ENCODE measurements at places on chromosomes 11 and 22.

- DNase-seq: no peak
Measured at GRCh38 chr22:48993655-48994054, 834.0 kb downstream of the BRD1 start.

DNA sequence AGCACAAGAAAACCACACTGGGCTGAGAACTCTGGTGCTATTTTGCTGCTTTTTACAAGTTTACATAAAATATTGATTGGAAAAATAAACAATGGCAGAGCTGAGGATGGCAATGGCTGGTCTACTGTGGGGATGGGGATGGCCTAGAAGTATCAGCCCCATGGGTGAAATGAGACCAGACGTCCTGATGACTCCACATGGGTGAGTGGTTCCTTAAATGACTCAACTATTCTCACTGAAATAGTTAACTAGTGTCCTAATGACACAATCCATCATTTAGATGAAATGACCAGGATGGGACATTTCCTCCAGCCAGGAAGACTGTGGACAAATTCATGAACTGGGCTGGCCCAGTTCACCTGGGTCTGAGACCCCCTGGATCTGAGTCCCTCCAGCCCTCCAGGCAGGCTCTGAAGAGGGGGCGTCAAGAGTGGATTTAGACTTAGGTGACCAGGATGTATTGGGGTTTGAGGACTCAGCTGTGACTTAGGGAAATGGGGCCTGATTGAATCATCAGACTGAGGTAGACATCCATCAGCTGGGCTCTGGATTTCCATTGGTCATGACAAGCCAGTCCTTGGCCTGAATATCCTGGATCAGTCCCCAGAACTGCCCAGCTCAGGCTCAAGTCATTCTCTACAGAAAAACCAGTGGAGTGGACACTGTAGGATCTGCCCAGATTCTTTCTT, 98.2 kb upstream of the IGLL5 start:
- DNase-seq: peak; percentile 40

GRCh38 chr11:128689948-128690664, 3.8 kb upstream of the FLI1 start:
- no peak for DNase-seq

GRCh38 chr22:35839841-35840301, 122.2 kb downstream of the APOL5 start:
- no peak for DNase-seq

- DNase-seq: no peak
Measured at GRCh38 chr11:117273550-117274289, 17.4 kb upstream of the BACE1-AS start.

DNA sequence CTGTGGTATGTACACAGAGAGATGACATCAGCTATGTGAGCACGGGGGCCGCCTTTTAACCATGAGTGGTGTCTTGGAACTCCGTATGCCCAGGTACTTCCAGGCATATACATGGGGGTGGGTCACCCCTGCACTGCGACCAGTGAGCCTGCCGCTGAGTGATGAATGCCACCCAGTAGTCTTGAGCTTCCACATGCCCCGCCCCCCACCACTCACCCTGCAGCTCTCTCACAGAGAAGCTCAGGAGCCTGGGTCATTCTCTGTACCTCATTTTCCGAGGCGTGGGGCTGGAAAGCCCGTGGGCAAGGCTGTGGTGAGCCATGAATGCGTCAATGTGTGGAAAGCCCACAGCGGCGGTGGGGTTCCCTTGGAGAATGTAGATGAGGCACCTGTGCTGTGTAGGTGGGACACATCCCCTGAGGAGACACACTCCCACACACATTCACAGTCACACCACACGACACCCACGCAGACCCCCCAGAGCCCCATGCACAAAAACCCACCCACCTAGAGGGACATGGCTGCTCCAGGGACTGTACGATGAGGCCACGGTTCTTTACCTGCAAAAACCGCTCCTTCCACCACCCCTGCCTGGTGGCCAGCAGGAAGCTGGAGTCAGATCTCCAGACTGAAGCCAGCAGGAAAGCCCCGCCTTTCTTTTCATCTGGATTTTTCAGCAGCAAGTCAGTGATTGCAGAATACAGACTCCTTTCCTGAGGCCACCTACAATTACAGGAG, 67.6 kb downstream of the PIWIL3 start:
- DNase-seq: no peak

DNA sequence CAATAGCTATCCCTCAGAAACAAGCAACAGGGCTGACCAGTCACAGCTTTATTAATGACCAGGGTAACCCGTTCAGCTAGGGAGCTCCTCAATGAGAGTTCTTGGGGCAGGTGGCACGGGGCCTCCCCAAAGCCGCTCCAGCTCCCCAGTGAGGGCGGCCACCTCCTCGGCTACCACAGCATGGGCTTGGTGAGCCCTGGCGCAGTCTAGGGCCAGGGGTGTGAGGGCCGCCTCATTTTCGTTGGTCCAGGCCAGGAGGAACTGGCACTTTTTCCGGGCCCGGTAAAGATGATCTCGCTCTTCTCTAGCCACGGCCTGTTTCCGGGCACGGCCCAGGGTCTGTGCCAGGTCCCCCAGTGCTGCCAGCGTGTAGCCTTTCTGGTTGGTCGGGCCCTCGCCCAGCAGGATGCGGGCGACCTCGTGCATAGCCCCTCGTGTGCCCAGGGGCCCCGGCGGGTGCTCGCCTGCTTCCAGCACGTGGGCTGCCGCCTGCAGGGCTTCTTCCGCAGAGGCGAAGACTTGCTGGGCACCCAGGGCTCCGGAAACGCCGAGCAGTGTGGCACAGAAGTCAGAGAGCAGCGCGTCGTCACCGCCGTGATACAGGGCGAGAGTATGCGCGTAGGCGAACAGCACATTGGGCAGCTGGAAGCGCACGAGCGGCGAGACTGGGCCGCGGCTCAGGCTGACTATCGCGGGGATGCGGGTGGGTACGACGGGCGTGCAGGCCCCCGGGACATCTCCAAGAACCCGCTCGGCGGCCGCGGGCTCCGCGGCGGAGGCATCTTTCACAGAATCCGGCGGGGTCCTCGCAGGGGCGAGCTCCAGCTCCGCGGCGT, 913 bp downstream of the ZNHIT2 start:
- DNase-seq: peak; percentile 62

DNA sequence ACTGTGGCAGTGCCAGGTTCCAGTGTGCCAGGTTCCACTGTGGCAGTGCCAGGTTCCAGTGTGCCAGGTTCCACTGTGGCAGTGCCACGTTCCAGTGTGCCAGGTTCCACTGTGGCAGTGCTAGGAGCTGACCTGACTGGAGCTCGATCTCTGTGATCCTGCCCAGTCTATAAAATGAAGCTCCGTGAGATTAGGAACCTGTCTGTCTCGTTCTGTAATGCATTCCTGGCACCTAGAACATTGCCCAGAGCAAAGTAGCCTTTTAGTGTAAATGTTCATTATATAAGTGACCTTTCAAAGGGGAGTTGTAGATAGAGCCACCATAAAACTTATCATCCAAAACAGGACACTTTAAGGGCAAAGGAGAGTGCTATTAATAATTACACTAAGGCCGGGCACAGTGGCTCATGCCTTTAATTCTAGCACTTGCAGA, 36.0 kb downstream of the ART5 start:
- DNase-seq: no peak

DNA sequence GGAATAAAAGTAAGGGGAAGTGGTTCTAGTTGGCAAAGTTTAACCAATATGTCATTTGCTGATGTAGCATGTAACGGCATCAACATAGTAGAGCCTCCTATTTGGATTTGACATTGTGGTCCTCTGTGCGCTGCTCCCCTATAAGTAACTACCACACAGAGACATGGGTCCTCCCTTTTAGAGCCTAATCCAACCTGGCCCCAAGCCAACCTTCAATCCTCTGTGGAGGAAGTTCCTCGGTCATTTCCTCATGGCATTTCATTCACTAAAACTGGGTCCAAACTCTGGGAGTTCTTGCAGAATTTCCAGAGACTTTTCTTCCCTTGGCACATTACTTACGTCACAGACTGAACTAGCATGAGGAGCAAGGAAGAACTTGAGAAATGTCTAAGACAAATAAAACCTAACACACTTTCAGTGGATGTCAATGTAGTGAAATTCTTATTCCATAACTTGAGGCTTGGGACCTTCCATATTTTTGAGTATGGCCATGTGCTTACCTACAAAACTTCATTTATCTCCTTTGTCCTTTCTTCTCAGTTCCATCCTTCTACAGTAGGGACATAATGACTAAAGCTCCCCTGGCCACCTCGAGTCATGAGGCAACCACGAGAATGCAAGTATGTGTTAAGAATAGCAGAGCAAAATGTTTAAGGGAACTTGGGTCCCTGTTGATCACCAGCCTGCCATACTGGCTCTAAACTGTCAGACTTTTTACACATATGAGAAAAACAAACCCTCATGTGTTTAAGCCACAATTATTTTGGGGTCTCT, 34.7 kb downstream of the MMP20 start:
- DNase-seq: peak; percentile 91

DNA sequence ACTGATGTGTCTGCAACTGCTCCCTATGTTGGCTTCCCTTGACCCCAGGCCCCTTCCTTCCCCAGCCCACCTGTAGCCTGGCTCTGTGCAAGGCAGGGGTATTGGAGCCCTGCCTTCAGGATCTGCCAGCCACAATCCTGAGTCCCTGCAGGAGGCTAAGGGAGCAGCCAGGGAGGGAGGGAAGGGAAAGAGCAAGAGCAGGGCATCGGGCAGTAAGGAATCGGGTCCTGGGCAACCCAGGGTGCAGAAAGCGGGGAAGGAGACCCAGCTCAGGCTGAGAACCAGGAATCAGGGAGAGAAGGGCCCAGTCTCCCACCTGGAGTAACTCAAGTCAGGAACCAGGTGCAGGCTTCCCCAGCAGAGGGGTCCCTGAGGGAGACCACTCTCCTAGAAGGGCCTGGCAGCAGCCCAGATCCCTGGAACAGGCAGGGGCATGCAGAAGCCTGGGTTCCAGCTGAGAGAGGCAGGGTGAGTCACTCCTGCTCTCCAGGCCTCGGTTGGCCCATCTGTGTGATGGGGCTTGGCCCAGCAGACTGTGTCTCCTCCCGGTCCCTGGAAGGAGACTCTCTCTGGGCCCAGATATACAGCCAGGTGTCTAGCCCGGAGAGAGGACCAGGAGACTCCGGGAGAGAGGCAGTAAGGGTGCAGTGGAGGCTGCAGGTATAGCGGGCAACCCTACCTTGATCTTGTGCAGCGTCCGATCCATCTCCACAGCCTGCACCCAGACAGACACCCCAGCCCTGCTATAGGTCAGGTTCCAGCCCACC, 13.4 kb downstream of the STARD10 start:
- no peak for DNase-seq

- no peak for DNase-seq
Measured at GRCh38 chr22:18042685-18043084, 18.3 kb upstream of the MICAL3 start.

- DNase-seq: peak; percentile 78
Measured at GRCh38 chr11:1073261-1073724, 1.4 kb upstream of the MUC2 start.

DNA sequence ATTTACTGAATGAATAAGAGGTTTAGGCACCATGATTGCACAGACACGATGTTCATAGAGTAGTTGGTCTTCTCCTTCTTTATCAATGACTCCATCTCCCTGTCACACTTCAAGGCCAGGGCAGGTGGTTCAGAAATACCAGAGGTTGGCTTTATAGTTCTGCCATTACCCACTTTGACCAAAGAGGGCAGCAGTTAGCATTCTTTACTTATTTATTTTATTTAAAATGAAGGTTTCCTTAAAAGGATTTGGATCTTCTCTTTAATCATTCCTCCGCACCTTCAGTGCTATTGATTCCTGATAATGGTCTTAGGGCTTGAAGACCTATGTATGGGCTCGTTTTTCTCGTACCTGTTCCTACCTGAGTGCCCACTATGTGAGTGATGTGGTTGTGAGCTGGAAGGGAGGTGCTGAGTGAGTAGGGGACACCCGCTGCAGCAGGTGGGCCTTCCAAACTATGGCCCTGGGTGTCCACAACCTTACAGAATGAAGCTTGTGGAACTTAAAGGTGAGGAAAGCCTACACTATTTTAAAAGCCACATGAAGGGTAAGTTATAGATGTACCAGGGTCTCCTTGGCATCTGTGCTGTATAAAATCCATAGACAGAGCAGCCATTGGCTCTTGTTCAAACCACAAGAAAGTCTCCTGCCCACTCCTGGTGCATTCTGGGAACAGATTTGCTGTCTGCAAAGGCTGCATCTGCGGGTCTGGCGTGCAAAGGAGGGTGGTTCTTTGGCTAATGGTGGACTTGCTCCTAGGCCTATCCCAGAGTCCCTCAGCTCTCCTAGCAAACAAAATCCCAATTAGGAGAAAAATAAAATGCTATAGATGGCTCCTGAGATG, 35.0 kb downstream of the TIMP3 start:
- DNase-seq: peak; percentile 30

DNA sequence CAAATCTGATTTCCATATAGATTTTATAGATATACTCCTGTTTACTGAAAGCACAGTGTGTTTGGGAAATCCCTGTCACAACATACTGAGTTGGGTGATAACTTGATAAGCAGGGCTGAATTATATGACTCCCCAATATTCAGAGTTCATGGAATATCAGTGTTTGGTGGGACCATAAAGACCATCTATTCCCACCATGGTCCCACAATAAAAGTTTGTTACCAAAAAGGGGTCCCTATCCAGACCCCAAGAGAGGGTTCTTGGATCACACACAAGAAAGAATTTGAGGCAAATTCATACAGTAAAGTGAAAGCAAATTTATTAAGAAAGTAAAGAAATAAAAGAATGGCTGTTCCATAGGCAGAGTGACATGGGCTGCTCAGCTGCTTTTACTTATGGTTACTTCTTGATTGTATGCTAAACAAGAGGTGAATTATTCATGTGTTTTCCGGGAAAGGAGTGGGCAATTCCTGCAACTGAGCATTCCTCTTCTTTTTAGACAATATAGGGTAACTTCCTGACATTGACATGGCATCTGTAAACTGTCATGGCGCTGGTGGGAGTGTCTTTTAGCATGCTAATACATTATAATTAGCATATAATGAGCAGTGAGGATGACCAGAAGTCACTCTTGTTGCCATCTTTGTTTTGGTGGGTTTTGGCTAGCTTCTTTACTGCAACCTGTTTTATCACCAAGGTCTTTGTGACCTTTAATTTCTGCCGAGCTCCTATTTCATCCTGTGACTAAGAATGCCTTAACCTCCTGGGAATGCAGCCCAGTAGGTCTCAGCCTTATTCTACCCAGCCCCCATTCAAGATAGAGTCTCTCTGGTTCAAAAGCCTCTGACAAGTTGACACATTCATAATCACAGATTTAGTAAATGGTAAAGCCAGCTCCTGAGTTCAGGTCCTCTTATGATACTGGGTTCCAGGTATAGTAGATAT, 240.6 kb upstream of the PDGFD start:
- DNase-seq: no peak
